ENCODE measurements at places on chromosomes 6 and 20.
A peak's percentile ranks its signal among the peaks of the same experiment; 100 is the strongest.

GRCh38 chr6:167737205-167737830 is 89.4 kb upstream of the AFDN start:
- no peak for DNase-seq

GRCh38 chr20:48841196-48841874 is 13.5 kb upstream of the PREX1 start:
- no peak for DNase-seq

DNA sequence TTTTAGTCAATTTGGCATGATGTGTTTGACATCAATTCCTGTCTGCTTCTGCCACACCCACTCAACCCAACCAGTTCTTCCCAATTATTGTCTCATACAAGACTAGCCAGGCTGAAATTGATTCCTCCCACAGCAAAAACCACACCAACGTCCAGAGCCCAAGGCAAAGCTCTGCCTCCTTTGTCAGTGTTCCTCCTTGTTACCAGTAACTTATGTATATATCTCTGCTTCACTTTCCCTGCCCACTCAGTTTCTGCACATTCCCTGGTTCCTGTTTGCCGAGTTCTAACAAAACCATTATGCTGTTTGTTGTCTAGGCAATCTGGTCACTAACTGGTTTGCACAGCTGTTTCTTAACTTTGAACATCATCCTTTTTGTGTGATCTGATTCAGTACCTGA is 547.9 kb upstream of the PTCHD4 start:
- no peak for DNase-seq

DNA sequence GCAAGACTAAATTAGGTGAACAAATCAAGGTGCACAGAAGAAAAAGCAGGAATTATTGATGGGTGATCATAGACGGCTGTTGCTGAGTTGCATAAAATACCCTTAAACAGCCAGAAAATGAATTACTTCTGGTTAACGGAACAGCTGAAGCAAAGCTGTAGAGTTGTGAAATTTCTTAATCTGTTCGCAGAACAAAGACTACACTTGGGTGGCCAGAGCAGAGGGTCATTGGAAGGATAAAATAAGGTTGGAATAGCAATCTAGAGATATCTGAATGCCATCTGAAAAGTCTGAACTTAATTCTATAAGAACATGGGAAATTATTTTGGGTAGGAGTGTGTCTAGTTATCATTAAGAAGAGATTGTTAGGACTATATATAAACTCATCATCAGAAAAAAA is 339.1 kb upstream of the RSPO3 start:
- DNase-seq: no peak

DNA sequence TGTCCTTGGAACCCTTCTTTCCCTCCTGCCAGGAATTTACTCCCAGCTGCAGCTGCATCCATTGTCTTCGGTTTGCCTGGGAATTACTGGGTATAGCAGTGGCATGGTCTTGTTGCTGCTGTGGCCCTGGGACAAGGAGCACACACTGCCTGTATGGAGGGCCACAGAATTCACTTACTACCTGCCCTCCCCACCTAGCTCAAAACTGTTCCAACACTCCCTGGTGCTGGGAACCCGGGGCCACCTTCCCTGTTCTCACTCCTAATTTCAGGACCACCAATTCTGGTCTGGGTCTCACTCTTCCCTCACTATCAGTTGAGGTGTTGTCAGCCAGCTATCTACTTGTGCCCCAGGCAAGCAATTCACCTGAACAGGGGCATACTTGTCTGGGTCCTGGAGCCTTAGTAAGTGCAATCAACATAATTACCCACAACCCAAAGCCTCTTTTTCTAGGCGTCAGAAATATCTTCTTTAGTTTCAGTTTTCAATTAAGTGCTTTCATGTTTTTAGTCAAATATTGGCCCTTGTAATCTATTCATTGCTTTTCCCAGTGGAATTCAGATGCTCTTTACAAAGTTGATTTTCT is 47.2 kb downstream of the METTL24 start:
- no peak for DNase-seq

DNA sequence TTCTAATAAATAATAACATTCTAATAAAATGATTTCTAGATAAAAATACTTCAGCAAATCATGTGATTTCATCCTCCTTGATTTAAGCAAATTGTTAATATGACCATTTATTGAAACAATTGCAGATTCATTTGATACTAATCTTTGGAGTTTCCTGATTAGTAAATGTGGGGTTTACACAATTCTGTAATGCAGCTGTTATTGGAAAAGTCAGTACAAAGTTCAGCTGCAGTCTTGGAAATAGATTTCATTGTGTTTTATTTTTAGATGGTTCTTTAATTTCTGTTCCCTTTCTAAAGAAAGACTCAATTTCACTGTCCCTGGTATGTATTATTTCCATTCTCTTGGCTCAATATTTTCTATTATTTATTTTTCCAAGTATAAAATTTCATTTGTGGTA is 342.0 kb downstream of the TBC1D32 start:
- no peak for DNase-seq

- DNase-seq: no peak
Observed at GRCh38 chr20:12252793-12253192, 335.1 kb downstream of the BTBD3 start.

DNA sequence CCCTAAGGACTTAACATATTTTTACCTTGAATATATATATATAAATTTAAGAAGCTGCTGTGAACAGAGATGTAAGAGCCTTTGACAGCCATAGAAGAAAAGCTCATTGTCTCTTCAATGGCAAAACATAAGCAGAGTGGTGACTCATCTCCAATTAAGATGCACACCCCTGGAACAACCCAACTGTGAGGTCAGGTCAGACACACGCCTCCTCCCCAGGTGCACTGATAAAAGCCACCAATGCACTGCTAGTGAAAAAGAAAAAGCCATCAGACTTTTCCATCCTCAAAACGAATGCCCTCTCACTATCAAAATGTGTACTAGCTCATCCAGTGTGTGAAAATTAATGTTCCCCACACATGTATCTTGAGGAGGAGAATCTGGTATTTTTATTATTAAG is 100.1 kb downstream of the SMLR1 start:
- DNase-seq: no peak

DNA sequence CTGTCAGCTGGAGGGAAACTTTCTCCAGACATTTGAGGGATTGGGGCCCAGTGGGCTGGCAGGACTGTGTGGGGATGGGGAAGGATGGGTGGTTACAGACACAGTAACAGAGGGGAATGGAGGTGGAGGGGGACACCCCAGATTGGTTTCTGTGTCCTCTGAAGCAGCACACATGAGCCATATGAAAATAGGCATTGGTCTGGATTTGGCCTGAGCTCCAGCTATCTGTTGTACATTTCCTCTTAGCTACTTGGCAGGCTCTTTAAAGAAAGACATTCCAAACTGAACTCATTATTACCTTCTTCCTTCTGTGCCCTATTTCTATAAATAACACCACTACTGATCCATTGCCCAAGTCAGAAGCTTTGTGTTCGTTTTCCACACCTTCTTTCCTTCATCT is 72.0 kb upstream of the PRL start:
- DNase-seq: no peak

- DNase-seq: no peak
Observed at GRCh38 chr6:32539839-32540238, 9.8 kb upstream of the HLA-DRB5 start.

DNA sequence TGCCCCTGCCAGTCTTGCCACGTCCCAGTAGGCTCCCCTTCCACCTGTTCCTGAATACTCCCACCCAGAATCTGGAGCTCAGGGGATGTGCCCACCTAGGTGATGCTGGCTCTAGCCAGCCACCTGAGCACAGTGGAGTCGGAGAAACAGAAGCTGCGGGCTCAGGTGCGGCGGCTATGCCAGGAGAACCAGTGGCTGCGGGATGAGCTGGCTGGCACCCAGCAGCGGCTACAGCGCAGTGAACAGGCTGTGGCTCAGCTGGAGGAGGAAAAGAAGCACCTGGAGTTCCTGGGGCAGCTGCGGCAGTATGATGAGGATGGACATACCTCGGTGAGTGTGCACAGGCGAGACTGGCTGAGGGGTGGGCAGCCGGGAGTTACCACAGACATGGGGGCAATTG is 3.4 kb downstream of the KLC4 start:
- no peak for DNase-seq

- DNase-seq: no peak
Observed at GRCh38 chr6:163634211-163635171, 220.0 kb downstream of the QKI start.

- DNase-seq: no peak
Observed at GRCh38 chr6:150176152-150176551, 33.3 kb downstream of the PPP1R14C start.

DNA sequence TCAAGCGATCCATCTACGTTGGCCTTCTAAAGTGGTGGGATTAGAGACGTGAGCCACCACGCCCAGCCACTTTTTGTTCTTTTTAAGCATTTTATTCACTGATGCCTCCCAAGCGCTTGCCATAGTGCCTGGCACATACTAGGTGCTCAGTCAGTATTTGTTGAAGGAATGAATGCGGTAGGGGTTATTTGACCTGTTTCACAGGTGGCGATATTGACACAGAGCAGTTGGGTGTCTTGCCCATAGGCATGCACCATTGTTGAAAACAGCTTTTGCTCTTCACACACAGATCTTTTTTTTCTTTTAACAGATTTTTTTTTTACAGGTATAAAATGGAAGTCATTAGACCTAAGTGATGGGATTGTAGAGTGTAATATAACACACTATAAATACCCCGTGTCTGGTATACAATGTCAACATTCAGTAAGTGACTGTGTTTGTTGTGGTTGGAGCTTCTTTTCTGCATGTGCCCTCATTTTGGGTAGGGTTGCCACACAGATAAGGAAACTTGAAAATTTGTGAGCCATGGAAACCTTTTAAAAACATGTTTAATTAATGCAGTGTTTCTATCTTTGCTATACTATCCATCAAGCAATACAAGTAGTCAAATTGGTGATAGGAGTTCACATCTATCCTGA is 24.8 kb downstream of the RREB1 start:
- DNase-seq: no peak

DNA sequence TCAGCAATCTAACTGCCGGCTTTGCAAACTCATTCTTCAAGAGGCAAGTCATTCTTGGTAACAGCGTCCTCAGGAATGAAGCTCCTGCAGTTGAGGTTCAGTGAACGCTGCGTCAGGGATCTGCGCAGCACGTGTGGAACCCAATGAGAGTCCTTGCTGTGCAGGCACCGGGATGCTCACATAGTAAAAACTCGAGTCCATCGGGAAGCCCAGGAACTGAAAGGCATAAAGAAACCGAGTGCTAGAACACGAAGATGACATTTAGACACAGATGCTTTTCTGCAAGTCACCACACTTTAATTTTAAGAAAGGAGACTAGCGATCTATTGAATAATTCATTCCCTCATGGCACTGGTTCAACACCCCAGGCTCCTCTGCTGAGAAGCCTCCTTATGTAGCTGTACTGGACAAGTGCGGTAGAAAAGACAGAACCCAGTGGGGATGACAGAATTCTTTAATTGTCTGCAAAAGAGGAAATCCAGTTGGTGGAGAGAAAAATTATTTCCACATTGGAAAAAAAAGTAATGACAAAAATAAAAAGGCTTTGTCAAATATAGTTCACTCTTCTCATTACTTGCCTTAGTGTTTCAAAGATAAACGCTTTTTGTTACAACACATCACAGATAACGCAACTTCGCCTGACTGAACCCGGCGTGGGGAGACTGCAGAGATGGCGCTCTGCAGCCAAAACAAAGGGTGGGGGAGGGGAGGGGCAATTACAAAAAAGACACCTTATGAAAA is 1.9 kb upstream of the AFDN start:
- DNase-seq: no peak

DNA sequence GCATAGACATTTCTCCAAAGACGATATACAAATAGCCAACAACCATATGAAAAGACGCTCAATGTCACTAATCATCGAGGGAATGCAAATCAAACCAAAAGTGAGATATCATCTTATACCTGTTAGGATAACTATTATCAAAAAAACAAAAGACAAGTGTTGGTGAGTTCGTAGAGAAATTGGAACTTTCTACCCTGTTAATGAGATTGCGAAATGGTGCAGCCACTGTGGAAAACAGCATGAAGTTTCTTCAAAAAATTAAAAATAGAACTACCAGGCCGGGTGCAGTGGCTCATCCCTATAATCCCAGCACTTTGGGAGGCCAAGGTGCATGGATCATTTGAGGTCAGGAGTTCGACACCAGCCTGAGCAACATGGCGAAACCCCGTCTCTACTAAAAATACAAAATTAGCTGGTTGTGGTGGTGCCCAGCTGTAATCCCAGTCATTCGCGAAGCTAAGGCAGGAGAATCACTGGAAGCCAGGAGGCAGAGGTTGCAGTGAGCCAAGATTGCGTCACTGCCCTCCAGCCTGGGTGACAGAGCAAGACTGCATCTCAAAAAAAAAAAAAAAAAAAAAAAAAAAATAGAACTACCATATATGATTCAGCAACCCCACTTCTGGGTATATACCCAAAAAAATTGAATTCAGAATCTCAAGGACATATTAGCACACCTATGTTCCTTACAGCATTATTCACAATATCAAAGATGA is 170.0 kb upstream of the ZNF184 start:
- DNase-seq: no peak

DNA sequence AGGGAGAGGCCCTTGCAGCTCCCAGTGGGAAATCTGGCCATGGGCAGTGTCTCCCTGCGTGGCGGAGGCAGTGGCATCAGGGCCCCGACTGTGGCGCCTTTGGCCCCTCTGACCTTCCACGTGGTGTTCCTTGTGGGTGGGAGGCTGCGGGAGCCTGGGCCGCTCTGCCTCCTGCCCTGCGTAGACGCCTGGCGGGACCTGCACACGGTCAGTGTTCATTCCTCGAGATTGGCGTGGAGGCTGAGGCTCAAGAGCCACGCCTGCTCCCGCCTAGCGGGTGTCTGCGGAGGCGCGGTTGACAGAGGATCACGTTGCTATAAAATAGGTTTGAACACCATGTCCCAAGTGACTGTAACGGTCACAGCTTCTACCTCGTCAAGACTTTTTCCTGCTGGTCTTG is 14.0 kb downstream of the COL9A3 start:
- no peak for DNase-seq

- no peak for DNase-seq
Observed at GRCh38 chr20:16129411-16129810, 443.8 kb downstream of the KIF16B start.

- DNase-seq: peak; percentile 34
Observed at GRCh38 chr6:148559848-148560433, 186.9 kb upstream of the UST start.

GRCh38 chr6:139597087-139597763 is 222.8 kb upstream of the CITED2 start:
- no peak for DNase-seq

DNA sequence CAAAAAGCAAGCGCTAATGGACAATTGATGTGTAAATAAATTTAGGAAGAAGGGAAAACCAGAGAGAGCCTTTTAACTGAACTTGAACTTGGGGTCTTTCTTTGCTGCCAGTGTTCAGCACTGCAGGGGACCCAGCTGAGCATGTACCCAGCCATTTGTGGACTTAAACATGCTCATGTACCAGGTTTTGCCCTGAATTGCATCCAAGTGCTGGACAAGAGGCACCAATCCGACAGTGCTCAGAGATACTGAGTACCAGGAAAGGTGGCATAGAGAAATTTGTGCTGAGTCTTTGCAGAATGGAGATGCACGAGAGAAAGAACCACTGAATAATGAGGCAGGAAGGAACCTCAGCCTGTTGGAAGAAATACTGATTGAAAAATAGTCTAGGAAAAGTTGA is 16.0 kb downstream of the AKAP12 start:
- no peak for DNase-seq

All from effector CD8-positive, alpha-beta T cell (primary cell).